ENCODE measurements at places on chromosomes 13 and 19.

DNA sequence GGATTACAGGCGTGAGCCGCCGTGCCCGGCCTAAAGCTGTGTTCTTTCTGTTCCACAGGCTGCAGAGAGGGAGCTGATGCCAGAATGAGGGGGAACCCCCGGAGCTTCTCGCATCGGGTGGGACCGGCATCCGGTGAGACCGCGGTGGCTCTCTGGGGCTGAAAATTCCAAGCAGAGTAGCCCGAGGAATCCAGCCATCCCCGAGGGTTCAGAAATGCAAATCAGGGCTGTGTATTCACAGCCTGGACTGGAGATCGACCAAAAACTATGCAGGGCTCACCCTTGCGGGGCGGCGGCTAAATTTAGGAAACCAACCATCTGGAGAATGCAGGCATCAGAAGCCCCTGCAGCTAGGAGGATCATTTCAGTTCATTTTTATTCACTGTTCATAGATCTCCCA, 99.2 kb downstream of the GNG7 start:
- no peak for DNase-seq

- peak; percentile 76 for DNase-seq
Observed at GRCh38 chr19:36604656-36605100, 435 bp upstream of the ZNF382 start.

- no peak for DNase-seq
Observed at GRCh38 chr13:21427741-21428140, 31.4 kb downstream of the ZDHHC20 start.

- no peak for DNase-seq
Observed at GRCh38 chr19:32708457-32708856, 11.1 kb upstream of the TDRD12 start.

- no peak for DNase-seq
Observed at GRCh38 chr13:74767050-74767449, 632.8 kb upstream of the KLF12 start.

Data from globus pallidus (tissue), 1 donor.